T-helper 2 cell treated with Interferon-gamma antibody and Interleukin-4, amounts not matched to agents 5 μg/mL and 100 μg/mL, for 36 hours (primary cell): ENCODE measurements at places on chromosomes 2 and 18.

DNA sequence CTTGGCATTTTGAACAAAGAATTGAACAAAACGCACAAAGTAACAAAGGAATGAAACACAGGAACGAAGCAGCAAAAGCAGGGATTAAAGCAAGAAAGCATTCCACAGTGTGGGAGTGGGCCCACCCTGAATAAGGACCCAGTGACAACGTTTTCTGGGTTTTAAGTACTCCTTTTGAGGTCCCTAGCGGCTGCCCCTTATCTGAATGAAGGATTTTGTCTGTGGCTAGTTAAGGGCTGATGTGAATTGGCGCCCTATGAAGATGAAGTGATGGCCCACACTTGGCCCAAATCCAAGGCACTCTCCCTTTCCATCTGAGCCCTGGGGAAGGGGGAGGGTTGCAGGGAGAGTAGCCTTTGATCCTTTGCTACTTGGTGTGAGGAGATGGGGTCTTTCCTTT is 7.8 kb upstream of the CCDC141 start:
- DNase-seq, result no peak

DNA sequence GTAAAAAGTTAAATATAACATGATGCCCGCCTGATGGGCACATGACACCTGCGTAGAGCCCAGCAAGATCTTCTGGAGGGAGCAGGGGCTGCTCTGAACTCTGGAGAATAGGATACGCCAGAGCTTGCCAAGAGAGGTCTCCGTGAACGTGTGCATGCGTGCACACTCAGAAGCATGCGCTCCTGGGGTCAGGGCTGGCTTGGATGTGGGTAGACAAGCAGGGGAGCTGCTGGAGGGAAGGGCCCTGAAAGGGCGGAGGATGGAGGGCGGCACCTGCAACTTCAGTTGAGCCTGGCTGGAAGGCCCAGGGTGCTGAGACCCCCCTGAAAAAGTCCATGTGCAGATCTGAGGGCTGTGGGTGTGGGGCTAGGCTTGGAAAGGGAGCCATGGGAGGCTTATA is 828.4 kb upstream of the SALL3 start:
- DNase-seq, result no peak

- no peak for DNase-seq
These were observed 17.6 kb downstream of the MRPL35 start for GRCh38 chr2:86216575-86217555.

DNA sequence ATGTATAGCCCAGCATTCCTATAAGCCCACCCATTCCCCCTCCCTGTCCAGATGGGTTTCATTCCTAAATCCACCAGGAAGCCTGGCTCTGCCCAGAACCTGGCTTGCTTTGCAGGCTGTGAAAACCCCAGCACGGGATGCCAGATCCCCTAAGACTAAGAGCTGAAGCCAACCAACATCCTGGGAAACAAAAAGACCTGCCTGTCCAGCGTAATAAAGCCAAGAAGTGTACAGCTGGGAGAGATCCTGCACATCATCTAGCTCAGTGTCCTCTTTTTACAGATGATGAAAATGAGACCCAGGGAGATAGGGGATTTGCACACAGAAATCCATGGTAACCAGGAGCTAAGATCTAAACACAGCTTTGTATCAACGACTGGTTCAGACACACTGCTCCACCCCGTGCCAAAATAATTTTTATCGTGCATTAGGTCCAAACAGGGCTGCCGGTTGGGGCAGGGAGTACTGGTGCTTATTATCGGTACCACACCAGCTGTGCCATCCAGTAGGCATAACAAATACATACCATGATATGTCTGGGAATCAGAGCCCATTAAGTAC is 2.9 kb downstream of the RND3 start:
- no peak for DNase-seq

- no peak for DNase-seq
These were observed 42.3 kb upstream of the FAM136A start for GRCh38 chr2:70344195-70344594.

DNA sequence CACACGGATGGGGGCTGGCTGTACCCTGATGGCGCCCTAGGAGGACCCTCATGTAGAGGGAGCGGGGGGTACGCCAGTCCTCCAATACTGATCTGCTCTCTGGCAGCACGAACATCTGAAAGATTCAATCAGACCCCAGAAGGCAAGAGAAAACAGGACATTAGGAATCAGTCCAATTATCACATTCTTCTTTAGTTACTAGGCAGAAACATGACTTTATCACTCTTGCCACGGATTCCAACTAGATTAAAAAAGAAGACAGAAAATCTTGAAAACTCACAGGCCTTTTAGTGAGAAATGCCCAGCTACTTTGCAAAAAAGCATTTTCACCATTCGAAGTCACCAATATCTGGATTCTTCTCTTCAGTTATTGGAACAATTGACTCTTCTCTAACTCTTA is 68.4 kb downstream of the ID2 start:
- DNase-seq, result no peak

- no peak for DNase-seq
These were observed 25.4 kb downstream of the PTPRM start for GRCh38 chr18:7592305-7593071.

GRCh38 chr2:137262594-137262993 is 497.2 kb downstream of the THSD7B start:
- no peak for DNase-seq

DNA sequence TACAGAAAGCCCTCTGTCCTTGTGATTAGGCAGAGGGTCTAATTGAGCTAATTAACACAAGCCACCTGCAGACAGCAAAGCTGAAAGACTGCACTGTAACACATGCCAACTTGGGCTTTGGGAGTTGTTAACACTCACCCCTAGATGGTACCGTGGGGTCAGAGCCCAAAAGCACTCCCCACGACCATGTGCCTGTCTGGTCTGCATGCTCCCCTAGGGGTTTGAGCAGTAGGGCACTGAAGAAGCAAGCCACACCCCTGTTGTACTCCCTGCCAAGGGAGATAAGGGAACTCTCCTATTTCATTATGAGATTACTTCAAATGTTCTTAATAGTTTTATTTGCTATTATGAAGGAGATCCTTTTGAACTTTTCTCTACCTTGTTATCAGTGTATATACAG is 560.1 kb upstream of the FSHR start:
- DNase-seq, result no peak

GRCh38 chr2:122191331-122191730 is 435.9 kb downstream of the TSN start:
- no peak for DNase-seq

DNA sequence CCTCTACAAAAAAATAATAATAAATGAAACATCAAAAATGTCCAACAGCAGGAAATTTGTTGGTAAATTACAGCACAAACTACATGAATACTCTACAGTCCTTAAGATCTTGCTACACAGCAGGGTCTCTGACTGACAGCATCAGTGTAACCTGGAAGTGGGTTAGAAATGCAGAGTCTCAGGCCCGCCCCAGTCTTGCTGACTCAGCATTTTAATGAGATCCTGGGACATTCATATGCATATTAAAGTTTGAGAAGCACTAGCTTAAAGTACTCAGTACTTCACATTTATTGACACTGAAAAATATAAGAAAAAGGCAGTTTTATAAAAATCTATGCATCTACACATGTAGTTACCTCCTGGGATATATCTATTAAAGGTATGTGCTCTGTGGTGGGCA is 21.7 kb downstream of the ST3GAL5 start:
- DNase-seq, result no peak

- DNase-seq, result no peak
These were observed 41.9 kb downstream of the PRKD3 start for GRCh38 chr2:37282746-37283145.

DNA sequence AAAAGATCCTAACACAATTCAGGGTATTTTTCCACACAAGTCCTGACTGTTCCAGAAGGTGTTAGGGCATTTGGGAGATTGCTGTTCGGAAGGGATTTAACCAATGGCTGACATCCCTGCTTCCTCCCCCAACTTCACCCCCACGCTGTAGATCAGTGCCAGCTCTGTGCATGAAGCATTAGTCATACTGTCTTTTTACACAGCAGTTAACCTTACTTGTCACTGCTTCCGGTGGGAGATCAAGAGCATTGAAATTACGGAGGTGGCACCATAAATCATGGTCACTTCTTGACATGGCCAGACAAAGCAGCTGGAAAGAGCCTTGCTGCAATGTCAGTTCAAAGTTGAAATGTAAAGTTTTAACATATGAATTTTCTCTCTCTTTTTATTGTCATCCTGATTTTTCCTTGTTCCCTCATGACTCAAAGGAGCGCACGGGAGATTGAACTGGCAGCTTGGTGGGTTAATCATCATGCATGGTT is 70.2 kb downstream of the HRH4 start:
- DNase-seq, result no peak

GRCh38 chr18:323253-323622 is 55.4 kb upstream of the THOC1 start:
- DNase-seq, result no peak

GRCh38 chr2:50765146-50765545 is 266.8 kb downstream of the NRXN1 start:
- DNase-seq, result no peak

GRCh38 chr18:12086249-12086648 is 7.4 kb upstream of the ANKRD62 start:
- DNase-seq, result no peak

DNA sequence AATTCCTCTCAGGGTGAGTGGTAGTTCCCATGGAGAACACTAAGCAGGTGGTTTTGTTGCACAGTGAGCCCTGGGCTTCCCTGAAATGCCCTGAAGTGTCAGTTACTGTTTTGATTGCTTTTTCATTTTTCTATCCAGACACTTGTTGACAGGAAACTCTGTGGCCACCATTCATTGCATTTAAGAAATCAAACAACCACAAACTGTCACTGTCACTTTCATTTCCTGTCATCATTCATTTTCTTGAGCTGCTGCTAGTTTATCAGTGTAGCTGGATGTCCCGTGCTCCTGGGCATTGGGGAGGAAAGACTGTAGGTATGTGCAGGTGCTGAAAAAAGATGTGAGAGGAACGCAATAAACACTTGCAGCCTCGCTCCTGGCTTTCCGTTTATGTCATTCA is 891.6 kb upstream of the ZEB2 start:
- DNase-seq, result peak; percentile 39

DNA sequence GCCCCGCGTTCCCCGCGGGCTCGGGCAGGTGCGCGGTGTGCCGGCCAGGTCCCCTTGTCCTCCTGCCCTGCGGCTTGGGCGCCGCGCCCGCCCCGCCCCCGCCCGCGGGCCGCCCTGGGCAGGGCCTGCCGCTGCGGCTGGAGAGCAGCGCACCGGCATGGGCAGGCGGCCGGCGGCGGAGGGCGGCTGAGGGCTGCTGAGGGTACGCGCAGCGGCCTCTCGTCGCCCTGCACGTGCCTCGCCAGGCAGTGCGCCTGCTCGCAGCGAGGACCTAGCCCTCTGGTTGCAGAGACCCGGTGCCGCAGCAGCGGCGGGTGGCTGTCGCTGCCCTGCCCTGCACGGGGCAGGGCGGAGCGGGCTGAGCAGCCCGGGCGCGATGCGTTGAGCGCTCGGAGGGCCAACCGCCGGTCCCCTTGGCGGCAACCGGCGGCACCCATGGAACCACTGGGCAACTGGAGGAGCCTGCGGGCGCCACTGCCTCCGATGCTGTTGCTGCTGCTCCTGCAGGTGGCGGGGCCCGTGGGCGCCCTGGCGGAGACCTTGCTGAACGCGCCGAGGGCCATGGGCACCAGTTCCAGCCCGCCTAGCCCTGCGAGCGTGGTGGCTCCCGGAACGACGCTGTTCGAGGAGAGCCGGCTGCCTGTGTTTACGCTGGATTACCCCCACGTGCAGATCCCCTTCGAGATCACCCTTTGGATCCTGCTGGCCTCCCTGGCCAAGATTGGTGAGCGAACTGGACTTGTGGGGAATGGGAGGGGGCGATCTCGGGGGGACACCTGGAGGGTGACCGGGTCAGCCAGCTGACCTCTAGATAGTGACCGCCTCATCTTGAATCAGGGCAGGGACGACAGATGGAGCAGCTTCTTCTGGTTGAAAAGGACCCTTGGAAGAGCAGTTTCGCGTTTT is at the start of gene SLC9A2:
Gene SLC9A2, plus strand, starts transcription at position 140 of the 906 bp plus-strand sequence. Its CDS starts 296 bp downstream, at position 436.
- no peak for DNase-seq

DNA sequence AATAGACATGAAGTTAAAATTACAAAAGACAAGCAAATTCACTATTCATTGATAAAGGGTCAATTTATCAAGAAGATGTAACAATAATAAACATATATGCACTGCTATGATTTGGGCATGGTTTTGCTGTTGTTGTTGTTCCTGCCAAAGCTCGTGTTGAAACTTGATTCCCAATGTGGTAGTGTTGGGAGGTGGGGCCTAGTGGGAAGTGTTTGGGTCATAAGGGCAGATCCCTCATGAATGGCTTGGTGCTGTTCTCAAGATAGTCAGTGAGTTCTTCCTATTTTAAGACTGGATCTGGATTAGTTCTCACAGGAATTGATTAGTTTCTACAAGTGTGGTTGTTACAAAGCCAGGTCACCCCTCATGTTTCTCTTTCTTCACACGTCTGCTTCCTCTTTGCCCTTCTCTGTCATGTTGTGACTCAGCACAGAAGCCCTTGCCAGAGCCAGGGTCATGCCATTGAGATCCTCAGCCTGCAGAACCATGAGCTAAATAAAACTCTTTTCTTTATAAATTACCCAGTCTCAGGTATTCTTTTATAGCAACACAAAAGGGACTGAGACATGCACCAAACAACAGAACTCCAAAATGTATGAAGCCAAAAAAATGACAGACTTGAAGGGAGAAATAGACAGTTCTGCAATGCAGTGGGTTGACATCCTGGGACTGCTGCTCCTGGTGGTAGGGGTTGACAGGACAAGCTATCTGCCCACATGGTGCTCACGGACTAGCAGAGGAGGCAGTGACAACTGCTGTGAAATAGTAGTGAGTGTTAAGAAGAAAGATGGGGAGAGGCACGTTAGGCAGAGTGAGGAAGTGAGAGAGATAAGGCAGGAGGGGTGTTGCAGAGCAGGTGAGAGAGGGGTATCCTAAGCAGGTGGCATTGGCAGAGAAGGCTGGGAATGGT is 18.6 kb upstream of the SKA1 start:
- no peak for DNase-seq

- no peak for DNase-seq
These were observed 71.1 kb upstream of the MAPRE2 start for GRCh38 chr18:34970106-34970505.

GRCh38 chr2:161250864-161251436 is 57.3 kb upstream of the PSMD14 start:
- no peak for DNase-seq

DNA sequence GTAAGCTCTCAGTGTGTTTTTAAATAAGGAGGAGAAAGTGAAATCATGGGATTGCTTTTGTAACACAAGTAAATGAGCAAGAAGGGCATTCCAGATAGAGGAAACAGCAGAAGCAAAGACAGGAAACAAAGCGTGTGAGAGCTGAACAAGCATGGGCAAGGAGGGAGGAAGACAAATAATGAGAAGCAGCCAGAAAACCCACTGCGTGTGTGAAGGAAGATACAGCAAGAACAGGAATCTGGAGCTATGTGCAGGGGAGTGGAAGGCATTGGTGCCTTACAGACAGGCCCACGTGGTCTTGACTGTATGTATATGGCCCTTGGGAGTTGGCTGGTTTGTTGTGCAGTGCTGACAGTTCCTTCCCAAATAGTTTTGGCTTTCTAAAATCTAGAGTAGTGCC is 88.6 kb downstream of the AAK1 start:
- no peak for DNase-seq
